ENCODE measurements at places on chromosomes 5 and 9.

DNA sequence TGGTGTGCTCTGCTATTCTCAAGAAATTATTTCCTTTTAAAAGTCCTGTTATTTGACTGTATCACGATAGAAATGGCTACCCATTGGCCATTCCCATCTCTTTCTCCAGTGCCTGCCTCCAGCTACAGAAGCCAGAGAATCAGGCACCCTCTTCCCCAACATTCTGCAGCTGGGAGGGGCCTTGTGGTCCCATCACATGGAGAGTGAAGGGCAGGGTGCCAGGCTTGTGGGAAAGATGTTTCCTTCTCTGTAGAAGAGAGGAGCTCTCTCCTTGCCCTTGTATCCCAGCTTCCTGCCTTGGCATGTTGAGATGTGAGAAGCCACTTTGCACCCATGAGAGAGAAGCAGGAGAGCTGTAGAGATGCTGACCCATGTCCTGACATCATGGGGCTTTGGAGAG, 465.0 kb downstream of the MTRR start:
- DNase-seq = no peak

DNA sequence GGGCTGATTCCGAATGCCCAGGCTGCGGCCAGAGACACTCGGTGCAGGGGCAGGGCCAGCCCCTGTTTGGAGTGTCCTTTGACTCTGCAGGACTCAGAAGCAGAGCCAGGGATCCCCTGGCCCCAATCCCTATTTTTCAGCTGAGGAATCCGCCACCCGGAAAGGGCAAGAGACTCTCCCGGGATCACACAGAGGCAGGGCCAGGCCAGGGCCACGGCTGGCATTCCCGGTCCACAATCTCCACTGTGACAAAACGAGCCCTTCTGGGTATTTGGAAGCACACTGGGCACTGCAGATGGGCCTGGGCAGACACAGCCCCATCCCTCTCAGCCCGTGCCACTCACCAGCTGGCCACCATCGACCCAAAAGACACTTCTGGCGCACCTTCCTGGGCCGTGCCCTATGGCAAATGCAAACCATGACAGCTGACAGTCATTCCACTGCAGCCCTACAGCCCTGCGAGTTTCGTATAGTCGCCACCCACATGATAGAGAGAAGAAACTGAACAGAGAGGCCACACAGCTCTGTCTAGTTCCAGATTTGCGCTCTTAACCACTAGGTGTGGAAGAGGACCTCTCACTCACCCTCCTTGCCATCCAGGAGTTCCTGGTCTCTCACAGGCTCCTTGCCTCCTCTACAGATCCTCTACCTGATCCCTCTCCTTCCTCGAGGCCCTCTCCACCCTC, 13.3 kb downstream of the NR5A1 start:
- DNase-seq = no peak

- DNase-seq = no peak
These were observed 197.6 kb upstream of the MEF2C start for GRCh38 chr5:89080467-89081116.

- DNase-seq = no peak
These were observed 24.0 kb downstream of the CHD1 start for GRCh38 chr5:98904780-98905179.

GRCh38 chr9:130860458-130861316, 25.6 kb downstream of the ABL1 start:
- no peak for DNase-seq

GRCh38 chr5:178223828-178224335, 8.7 kb downstream of the PHYKPL start:
- no peak for DNase-seq

DNA sequence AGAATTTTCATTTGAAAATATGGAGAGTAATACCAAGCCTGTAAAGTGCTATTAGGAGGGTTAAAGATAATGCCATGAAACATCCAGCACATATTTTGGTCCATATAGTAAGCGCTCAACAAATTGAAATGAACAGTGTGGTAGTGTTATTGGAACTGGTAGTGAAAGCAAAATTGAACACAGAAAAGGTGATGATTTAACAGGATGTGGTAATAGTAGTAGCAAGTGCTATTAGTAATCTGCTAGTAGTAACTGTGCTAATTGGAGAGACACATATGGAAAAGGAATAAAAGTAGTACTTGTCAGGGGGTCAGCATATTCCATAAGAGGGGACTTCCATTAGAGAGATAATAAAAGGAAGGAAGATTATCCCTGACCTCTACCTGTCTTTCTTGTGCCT, 187.3 kb downstream of the HTR1A start:
- DNase-seq = no peak

GRCh38 chr9:110344821-110345220, 7.2 kb upstream of the TXNDC8 start:
- no peak for DNase-seq
